ENCODE measurements at places on chromosomes 11 and 22.

DNA sequence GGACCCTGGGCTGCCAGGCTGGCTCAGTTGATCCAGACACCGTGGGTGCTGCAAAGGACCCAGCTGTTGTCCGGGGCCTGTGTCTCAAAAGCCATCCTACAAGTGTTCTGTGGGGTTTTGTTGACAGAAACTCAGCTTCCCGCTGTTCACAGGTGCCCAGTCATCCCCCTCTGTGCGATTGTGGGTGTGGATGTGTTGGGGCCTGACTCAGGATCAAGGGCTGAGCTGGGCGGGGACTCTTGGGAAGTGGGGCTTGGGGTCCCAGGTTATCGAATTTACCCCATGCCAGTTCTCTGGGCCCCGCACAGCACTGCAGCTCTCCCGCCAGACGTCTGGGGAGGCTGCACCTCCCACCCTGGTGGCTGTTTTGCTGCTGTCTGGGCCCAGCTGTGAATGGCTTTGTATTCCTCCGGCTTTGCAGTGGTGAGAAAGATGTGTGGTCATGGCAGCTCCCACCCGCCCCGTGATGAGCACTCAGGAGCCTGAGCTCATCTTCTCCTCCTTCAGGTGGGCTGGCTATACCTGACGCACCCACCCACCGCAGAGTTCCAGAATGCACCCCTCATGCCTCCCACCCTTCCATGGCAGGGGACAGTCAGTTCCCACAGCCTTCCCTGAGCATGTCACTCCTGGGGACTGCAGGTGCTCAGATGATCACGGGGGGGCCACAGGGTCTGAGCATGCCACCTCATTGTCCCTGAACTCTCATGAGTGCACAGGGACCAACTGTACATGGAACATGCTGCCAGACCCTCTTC, 3.6 kb upstream of the AP2A2 start:
- H3K27me3 ChIP-seq: no peaks in the 10 kb centered on the region
- H3K4me3 ChIP-seq: no peak overlapping the region
- no peak for DNase-seq
- no peaks in the 10 kb centered on the region for H3K4me1 ChIP-seq
- H3K36me3 ChIP-seq: no peaks in the 10 kb centered on the region

DNA sequence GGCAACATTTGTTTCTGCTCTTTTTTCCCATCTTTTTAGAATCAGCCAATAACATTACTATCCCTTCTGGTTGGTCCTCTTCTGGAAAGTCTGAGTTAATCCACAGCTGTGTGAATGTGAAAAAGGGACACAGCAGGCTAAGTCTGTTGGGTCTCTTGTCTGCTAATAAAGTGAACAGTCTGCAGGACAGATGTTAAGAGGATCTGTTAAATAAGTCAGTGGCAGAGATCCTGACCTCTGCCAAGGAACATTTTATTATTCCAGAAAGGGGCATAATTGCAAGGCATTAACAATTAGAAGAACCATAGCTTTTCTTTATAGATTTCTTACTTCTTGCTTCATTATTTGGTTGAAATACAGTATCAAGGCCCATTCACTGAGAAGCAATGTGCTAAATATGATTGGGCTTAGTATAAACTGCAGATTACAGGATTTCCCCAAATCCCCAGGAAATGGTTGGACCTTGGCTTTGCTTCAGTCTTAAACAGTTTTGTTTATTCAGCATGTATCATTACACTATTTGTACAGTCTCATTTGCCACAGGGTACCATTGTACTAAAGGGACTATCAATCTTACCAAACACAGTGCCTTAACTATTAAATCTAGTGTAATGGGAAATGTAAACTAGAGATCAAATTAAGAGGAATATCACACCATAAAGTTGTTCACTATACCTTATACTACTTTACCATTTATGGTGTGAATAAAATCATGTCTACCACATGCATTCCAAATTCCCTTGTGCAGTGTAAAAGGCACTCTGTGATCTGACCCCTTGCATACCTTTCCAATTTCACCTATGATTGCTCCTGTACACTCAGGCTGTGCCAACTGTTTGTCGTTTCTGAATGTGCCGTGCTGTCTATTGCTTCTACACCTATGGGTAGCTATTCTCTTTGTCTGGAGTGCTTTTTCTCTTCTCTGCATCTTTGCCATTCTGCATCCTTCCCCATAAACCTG, 274.0 kb downstream of the SOX6 start:
- no peak overlapping the region for H3K4me3 ChIP-seq
- H3K4me1 ChIP-seq: peaks cover 22% of the 10 kb centered on the region
- H3K27me3 ChIP-seq: no peaks in the 10 kb centered on the region
- no peaks in the 10 kb centered on the region for H3K36me3 ChIP-seq
- no peak for DNase-seq
- H3K27ac ChIP-seq: no peak overlapping the region

GRCh38 chr22:36351921-36352802, 35.6 kb downstream of the MYH9 start:
- H3K27me3 ChIP-seq: no peaks in the 10 kb centered on the region
- H3K4me3 ChIP-seq: no peak overlapping the region
- peaks cover 54% of the 10 kb centered on the region for H3K4me1 ChIP-seq
- H3K36me3 ChIP-seq: peaks cover 16% of the 10 kb centered on the region

- H3K4me1 ChIP-seq: no peaks in the 10 kb centered on the region
- H3K36me3 ChIP-seq: no peaks in the 10 kb centered on the region
- H3K27ac ChIP-seq: no peak overlapping the region
- DNase-seq: no peak
- no peaks in the 10 kb centered on the region for H3K27me3 ChIP-seq
- H3K4me3 ChIP-seq: no peak overlapping the region
Observed at GRCh38 chr22:46812788-46813187, 50.3 kb downstream of the TBC1D22A start.

DNA sequence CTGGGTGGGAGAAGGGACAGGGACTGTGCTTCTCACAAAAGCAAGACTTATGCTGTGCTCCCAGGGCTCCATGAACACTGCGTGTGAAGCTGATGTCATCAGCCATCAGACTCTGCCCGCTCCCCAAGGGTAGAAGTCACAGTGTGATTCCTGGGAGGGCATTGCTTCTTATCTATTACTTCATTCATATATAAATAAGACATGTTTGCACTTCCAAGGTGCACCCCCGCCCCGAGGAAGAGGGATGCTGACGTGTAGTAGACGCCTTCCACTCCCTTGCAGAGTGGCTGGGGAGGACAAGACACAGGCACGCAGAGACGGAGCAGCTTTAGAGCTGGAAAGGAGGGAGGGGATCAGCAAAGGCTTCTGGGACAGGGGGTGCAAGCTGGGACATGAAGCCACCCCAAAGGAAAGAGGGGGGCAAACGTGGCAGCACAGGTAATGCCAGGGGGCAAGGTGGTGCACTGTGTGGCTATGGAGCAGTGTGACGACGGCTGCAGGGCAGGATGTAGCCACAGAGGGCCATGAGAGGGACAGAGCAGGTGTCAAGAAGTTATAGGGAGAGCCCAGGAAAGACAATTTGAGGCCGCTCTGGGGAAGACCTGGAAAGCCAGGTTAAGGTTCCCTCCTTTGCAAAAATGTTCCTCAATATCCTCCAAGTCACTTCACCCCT, 558.5 kb downstream of the MN1 start:
- peaks cover 6% of the 10 kb centered on the region for H3K27me3 ChIP-seq
- no peaks in the 10 kb centered on the region for H3K36me3 ChIP-seq
- no peak for DNase-seq
- no peaks in the 10 kb centered on the region for H3K4me1 ChIP-seq
- H3K4me3 ChIP-seq: no peak overlapping the region
- no peak overlapping the region for H3K27ac ChIP-seq

GRCh38 chr11:72970557-72971118, 156.4 kb downstream of the ATG16L2 start:
- no peak for DNase-seq
- H3K4me1 ChIP-seq: no peaks in the 10 kb centered on the region
- H3K36me3 ChIP-seq: no peaks in the 10 kb centered on the region
- H3K27me3 ChIP-seq: no peaks in the 10 kb centered on the region
